ENCODE measurements at places on chromosomes 4 and X.
A peak's percentile ranks its signal among the peaks of the same experiment; 100 is the strongest.

DNA sequence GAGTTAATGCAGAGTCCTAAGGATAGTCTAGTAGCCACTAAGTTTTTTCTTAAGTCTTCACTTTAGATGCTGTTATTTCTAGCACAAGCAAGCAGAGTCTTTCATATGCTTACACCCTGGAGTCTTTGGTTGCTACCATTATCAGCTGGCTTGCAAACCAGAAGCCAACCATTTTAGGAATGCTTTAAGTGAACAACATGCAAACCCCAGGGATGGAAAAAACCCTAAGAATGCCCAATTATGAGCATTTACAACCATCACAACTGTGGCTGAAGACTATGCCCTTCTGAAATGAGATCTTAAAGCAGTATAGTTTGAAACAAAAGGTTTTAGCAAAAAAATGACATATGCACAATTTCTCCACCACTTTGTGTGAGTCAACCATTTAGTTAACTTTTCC is 6.6 kb downstream of the MID1IP1 start:
- no peak for DNase-seq

GRCh38 chr4:163256680-163257343 is 75.6 kb downstream of the NPY1R start:
- no peak for DNase-seq

- DNase-seq = no peak
These were observed 23.4 kb downstream of the ARHGEF9 start for GRCh38 chrX:63761639-63762038.

GRCh38 chr4:113974467-113974866 is 5.0 kb downstream of the ARSJ start:
- no peak for DNase-seq

DNA sequence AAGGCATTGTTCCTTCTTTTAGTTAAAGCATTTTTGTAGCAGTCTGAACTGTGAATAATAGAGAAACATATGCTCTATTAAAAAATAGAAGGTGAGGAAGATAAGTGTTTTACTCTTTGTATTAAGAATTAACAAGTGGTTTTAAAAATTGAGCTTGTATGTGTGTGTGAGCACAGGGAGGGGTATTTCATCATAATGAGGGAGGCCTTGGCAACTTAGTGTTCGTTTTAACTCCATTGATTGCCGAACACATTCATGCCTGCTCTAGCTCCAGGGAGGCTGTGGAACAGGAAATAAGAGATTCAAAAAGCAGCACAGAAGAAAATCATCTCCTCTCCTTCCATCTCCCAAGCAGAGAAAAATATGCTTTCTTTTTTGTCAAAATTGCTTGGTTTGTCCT is 14.8 kb downstream of the SHROOM3 start:
- no peak for DNase-seq

DNA sequence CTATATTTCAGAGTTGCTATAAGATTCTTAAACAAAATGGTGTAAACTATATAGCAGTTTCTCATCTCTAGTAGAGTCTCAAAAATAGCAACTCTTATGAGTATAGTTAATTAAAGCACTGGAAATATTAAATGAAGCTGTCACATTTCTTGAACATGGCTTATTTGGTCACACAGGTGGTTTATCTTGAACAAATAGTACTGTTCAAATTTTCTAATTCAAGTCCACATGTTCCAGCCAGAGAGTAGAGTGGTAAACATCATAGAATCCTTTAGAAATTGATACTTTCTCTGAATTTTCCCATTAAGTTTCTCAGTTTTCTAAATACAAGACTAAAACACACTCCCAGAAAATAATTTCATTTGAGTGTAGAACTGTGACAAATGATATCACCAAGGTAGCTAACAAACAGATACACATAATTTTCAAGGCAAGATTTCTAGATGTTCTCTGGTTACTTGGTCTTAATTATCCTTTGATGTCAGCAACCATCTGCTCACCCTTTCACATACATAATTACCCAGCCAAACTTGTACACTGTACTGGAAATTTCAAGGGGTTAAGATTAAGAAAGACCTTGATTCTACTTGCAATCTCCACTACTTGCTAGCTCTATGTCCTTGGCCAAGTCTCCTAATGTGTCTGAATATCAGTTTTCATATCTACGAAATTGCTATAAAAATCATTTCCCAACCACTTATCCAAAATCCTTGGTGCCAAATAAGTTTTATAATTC is 24.3 kb upstream of the PAK3 start:
- DNase-seq = no peak

DNA sequence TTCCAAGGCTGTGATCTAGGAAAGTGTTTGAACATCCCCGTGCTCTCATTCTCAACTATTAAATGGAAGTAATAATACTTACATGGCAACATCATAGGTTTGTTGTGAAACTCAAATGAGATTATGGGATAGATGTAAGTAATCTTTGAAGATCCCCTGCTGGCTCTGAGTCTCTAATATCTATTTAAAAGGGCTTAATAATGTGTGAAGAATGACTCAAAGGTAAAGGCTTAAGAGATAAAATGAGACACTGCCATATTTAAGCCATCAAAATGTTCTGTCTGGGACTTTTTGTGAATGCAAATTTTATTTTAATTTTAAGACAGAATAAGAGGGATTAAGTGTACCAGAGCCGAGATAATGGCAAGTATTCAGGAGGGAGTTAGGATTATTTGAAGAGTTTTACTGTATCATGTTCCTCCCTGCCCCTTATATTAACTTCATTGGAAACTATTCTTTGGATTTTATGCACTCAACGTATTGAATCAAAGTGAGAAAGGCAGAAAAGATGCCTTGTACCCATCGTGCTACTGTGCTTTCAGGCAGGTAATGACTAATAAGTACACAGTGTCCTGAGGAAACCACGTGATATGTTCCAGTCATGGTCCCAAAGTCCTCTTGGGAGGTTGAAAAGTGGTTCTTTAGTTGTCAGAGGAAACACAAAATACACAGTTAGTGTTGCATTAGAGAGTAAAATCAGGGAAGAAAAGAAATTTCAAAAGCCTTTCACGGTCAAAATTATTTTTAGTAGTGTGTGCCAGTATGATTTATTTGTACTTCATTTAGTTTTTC is 192.4 kb downstream of the RBM46 start:
- DNase-seq = no peak

- no peak for DNase-seq
These were observed 84.3 kb downstream of the PSAPL1 start for GRCh38 chr4:7350396-7350795.

- no peak for DNase-seq
These were observed 6.8 kb downstream of the TXK start for GRCh38 chr4:48127231-48127630.

DNA sequence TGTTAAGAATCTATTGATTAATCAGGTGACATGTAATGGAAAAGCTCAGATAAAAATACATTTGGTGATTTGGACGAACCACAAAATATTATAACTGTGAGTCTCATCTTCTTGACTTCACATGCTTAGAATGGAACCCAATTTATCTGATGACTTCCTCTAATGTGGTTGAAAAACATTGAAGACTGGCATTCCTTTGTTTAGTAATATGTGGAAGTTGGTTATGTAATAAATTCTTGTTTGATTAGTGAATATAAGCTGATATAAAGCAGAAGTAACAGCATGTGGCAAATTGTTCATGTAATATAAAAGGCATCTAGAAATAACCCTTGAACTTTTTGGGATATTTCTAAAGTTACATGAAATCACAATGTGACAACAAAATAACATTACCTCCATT is 9.7 kb downstream of the GIMD1 start:
- no peak for DNase-seq

GRCh38 chr4:109803924-109804571 is 2.2 kb upstream of the CFI start:
- no peak for DNase-seq

- no peak for DNase-seq
These were observed 335.7 kb downstream of the FSTL5 start for GRCh38 chr4:161828061-161828460.

- DNase-seq = no peak
These were observed 160.8 kb downstream of the NAA11 start for GRCh38 chr4:79164907-79165610.

DNA sequence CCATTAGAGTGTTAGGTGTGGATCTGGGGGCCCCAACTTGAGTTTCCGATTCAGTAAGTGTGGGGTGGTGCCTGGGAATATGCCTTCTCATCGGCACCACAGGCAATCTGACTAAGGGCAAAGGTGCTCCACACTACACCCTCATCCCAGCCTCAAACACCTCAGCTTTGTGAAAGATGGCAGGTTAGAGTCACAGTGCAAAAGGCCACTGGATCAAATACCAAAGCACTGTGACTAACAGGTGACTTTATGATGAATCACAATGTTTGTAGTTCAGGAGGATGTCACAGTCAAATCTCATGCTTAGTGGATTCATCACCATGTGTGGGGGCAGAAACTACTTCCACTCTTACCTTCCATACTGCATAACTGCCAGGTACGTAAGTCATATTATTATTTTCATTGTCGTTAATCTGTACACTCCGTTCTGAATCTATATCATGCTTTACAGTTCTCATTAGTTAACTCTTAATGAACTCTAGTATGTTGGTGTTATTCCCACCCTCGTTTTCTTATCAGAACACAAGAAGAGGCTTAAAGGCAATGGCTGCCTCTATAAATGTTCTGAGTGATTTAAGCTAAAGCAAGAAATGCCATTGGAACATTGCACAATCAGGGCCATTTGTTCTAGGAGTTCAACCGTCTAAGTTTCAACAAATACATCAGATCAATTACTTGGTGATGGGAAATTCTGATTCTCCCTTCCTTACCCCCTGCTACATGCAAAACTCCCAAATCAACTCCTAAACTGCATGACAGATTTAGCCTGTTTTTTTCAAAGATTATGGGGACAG is 50.2 kb downstream of the PRKG2 start:
- peak; percentile 33 for DNase-seq

GRCh38 chr4:169174247-169174646 is 96.5 kb downstream of the SH3RF1 start:
- DNase-seq = no peak

GRCh38 chr4:145176641-145177432 is 3.6 kb downstream of the OTUD4 start:
- DNase-seq = no peak

GRCh38 chrX:16910376-16910775 is 36.1 kb upstream of the REPS2 start:
- DNase-seq = no peak

GRCh38 chrX:44891642-44892041 is 18.7 kb downstream of the KDM6A start:
- no peak for DNase-seq

GRCh38 chr4:85496933-85497332 is 22.0 kb downstream of the ARHGAP24 start:
- no peak for DNase-seq

GRCh38 chr4:5705647-5706320 is 2.6 kb downstream of the EVC2 start:
- DNase-seq = no peak

- no peak for DNase-seq
These were observed 11.0 kb upstream of the EIF4E start for GRCh38 chr4:98939892-98940298.

- no peak for DNase-seq
These were observed 423.1 kb downstream of the KCTD8 start for GRCh38 chr4:44025376-44026020.

- DNase-seq = no peak
These were observed 1614.4 kb downstream of the PCDH19 start for GRCh38 chrX:98795636-98796035.

DNA sequence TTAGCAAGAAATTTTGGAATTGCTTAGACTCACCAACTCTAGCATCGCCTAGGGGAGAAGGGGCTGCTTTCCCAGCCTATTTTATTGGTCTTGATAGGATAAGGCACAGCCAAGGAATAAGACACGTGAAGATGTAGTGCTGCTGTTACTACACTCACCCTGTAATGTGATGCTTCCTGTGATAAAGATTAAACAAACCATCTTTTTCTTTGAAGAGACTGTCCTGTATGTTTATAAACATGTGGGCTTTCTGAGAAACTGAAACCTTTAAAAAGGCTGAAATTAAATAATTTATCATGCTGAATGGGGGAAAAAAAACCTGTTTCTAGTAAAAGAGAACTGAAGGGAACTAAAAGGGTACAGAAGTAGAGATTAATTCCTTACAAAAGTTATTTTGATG is 13.2 kb downstream of the TAPT1 start:
- no peak for DNase-seq

GRCh38 chr4:41320278-41320677 is 63.5 kb downstream of the UCHL1 start:
- no peak for DNase-seq

- DNase-seq = no peak
These were observed 18.0 kb upstream of the PRDM5 start for GRCh38 chr4:120940547-120940946.

GRCh38 chr4:1490011-1490653 is 83.9 kb upstream of the NKX1-1 start:
- DNase-seq = no peak

DNA sequence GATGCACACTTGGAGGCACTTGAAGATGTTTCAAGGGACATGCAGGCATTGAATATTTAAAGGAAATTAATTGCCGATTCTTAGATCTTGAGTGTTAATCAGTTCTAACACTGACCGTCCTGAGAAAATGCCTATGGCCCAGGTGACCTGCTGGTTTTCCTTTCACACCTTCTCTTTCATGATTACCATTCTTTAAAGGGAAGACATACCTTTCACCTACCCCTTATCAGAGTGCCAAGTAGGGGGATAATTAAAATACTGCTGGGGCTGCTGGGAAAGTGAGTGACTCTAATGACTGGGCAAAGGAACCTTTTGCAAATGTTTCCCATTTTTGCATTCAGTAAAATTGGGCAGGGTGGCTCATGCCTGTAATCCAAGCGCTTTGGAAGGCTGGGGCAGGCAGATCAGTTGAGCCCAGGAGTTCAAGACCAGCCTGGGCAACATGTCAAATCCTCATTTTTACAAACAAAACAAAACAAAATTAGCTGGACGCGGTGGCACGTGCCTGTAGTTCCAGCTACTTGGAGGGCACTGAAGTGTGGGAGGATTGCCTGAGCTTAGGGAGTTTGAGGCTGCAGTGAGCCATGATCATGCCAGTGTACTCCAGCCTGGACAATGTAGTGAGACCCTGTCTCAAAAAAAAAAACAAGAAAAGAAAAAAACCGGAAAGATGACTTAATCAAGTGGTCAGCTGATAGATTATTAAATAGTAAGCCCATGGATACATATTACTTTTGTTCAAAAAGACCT is 44.3 kb downstream of the TMEM131L start:
- DNase-seq = no peak

- no peak for DNase-seq
These were observed 61.0 kb downstream of the EVC2 start for GRCh38 chr4:5647351-5647750.

GRCh38 chrX:49712577-49712976 is 16.8 kb upstream of the PAGE1 start:
- no peak for DNase-seq
